T-helper 2 cell (primary cell): ENCODE measurements at places on chromosomes 13 and 19.

DNA sequence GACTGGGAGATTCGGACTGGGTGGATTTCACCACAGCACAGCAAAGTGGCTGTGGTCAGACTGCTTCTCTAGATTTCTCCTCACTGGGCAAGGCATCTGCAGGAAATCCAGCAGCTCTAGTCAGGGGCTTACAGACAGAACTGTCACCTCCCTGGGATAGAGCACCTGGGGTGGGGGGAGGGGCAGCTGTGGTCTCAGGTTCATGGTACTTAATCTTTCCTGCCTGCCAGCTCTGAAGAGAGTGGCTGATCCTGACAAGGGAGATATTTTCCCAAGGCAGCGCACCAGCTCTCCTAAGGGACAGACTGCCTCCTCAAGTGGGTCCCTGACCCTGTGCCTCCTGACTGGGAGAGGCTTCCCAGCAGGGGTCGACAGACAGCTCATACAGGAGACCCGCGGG is 212.8 kb upstream of the KLF12 start:
- DNase-seq, result no peak

DNA sequence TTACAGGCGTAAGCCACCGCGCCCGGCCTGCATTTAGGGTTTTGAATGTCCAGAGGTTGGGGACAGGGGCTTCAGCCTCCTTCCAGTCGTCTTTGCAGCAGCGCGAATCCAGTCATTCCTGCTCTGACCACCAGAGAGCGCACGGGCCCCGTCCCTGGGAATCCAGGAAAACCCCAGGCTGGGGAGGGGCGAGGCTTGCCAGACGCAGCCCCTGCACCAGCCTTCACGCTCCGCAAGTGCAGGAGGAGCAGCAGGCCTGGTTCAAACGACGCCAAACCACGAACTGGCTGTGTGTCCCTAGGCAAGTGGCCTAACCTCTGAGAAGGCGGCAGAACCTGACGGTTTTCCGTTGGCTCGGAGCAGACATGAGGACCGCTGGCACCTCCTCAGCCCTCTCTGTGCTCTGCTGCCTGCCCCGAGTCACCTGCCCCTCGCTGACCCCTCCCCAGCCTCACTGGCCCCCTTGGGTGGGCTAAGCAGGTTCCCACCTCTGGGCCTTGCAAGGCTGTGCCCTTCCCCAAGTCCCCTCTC is 2.0 kb upstream of the RNF126 start:
- peak; percentile 62 for DNase-seq

- DNase-seq, result no peak
Observed at GRCh38 chr19:54279406-54279962, 1.4 kb downstream of the LILRB2 start.

DNA sequence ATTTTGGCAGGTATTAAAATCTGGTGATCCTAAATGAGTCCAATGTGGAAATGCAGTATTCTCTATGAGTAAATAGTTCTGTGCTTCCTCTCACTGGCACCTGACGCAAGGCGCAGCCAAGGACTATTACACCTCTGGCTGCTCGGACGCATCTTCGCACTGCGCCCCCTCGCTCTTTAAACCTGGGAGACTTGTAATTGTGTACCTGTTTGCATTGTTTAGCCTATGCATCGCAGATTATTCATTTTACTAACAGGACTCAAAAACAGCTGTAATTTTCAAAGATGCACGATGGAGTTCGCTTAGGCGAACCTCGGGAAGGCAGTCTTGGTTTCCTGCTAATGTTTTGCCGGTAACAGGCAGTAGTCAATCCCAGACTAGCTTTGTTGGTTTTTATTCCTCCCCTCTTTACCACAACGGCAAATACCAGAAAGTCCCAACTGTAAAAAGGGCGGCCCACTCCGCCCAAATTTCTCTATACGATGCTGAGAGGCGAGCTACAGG is 113.2 kb downstream of the KCNRG start:
- DNase-seq, result no peak

- no peak for DNase-seq
Observed at GRCh38 chr13:107466326-107467099, 748.8 kb downstream of the LIG4 start.
